ENCODE measurements at places on chromosomes 7 and 10.

- no peak for DNase-seq
Measured at GRCh38 chr10:59876695-59877094, 29.7 kb downstream of the CCDC6 start.

DNA sequence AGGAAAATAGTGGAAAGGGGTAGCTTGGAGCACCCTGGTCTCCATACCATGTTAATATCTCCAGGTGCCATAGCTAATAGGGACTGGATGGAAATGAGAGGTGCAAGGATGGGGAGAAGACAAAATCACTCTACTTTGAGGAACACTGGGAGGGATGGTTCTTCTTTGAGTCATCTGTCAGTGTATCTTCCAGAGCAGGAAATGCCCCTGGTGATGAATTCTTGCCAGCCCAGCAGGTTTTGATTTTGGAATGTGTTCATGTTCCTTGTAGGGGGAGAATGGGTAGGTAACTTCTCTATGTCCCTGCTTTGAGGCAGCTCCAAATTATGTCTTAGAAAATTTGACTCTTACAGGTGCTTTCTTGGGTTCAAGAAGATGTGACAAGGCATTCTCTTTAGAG is 177.0 kb upstream of the GLI3 start:
- DNase-seq, result no peak

GRCh38 chr7:117478836-117479224 is 995 bp upstream of the CFTR start:
- no peak for DNase-seq

DNA sequence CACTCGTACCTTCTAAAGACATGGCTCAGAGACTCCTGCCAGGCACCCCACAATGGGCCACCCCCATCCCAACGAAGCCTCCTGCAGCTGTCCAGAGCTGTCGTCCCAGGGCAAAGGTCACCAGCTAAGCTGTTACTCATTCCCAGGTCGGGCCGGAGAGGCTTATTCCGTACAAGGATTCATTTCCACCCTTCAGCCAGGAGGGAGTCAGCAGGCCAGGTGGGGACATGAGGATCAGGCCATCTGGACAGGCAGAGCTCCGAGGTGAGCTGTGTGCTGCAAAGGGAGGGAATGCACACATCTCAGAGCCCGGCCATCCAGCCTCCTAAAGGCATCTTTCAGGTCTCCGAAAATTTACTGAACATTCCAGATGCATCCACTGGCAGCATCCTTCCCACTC is 63.9 kb upstream of the NANOS1 start:
- no peak for DNase-seq

DNA sequence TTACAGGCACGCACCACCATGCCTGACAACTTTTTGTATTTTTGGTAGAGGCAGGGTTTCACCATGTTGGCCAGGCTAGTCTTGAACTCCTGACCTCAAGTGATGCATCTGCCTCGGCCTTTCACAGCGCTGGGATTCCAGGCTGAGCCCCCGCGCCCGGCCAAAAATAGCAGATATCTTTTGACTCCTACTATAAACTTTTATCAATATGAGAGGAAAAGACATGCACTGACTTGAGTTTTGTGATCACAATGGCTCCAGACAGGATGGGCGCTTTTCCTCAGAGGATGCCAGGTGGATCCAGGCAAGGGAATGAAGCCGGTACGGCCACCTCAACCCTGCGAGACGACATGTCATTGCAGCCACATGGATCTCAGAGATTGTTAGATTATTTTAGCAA is 123.9 kb downstream of the DNAJB6 start:
- DNase-seq, result no peak

GRCh38 chr10:114504769-114505579 is 100.7 kb upstream of the AFAP1L2 start:
- no peak for DNase-seq

- DNase-seq, result no peak
Measured at GRCh38 chr10:115790220-115790619, 482.8 kb downstream of the GFRA1 start.

DNA sequence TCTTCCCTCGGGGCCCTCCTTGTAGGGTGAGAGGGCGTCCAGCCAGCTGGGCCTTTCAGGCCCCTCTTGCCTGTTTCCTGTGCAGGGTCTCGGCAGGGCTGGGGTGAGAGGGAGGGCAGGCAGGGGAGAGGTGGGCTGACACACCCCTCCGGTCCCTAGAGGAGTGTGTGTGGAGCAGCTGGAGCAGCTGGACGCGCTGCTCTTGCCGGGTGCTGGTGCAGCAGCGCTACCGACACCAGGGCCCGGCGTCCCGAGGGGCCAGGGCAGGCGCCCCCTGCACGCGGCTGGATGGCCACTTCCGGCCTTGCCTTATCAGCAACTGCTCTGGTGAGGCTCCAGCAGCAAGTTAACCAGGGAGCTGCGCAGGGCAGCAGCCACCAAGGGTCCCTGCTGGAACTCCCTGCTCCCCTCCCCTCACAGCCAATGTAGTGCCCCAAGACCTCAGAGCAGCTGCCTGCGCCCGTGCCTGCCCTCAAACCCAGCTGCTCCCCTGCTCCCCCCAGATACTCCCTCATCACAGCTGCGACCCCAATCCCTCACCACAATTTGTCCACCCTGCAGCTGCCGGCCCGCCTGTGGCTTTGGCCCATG is 15.7 kb upstream of the ZNF862 start:
- no peak for DNase-seq

DNA sequence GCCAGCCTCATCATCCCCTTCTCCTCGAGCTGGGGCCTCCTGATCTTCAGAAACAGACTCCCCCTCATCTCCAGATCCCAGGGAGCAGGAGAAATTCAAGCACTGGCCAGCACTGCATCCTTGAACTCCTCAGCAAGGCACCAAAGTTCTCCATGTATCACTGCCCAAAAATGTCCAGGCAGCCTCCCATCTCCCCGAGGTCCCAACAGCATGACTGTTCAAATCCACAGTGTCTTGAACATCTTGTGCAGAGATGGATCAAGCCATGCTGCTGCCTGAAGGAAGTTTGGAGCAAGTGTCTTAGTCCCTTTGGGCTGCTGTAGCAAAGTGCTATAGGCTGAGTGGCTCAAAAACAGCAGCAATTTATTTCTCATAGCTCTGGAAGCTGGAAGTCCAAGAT is 115.5 kb upstream of the GALNT17 start:
- DNase-seq, result no peak

DNA sequence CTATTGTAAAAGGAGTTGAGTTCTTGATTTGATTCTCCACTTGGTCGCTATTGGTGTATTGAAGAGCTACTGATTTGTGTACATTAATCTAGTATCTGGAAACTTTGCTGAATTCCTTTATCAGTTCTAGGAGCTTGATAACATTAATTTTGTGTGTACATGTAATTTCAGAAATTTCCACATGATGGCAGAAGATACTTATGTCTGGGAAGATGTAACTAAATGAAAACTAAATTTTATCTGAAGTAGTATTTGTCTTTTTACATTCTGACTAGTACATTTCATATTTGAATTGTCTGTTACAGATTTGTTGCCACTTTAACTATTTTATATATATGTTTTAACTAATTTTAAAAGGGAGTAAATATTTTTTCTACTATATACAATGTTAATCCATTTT is 27.6 kb downstream of the SDHAF3 start:
- DNase-seq, result no peak

- no peak for DNase-seq
Measured at GRCh38 chr7:134254311-134254710, 62.4 kb downstream of the SLC35B4 start.

DNA sequence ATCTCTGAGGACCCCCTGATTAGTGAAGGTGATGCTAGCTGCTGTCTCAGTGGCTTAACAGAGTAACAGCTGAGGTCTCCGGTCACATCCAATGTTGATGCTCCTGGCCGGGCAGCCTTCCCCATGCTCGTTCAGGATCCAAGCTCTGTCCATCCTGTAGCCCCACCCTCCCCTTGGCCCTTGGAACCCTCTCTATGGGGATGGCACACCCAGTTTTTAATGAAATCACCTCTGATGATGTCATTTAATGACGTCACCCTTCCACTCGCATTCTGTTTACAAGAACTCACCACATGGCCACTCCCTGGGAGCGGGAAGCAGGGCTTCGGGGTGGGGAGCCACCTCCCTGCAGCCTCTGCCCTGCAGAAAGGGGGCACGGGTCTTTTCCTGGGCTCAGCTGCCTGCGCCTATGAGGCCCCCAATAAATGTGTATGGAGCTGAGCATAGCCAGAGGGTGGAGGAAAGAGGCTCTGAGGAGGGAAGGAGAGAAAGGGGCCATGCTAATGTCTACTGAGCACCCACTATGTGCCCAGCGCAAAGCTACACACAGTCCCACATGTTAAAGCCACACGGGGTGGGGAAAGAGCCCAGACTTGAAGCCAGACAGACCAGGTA is 95.5 kb downstream of the OAT start:
- DNase-seq, result no peak

- no peak for DNase-seq
Measured at GRCh38 chr7:71555758-71556157, 423.8 kb downstream of the GALNT17 start.

DNA sequence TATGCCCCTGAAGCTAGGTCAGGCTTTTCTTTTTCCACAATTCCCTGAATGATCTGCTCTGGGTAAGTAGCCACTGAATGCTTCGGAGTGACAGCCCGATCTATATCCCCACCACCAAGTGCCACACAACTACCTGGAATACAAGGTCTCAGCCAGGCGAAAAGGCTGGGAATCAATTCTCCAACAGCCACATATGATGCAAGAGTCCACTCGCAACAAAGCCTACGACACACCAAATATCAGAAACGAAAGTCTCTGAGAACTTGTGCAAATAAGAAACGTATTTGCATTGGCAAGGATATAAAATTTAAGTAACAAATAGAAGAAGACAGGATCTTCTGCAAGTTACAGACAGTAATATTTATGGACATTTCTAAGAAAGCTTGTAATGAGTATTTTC is 5.7 kb downstream of the HIPK2 start:
- no peak for DNase-seq

DNA sequence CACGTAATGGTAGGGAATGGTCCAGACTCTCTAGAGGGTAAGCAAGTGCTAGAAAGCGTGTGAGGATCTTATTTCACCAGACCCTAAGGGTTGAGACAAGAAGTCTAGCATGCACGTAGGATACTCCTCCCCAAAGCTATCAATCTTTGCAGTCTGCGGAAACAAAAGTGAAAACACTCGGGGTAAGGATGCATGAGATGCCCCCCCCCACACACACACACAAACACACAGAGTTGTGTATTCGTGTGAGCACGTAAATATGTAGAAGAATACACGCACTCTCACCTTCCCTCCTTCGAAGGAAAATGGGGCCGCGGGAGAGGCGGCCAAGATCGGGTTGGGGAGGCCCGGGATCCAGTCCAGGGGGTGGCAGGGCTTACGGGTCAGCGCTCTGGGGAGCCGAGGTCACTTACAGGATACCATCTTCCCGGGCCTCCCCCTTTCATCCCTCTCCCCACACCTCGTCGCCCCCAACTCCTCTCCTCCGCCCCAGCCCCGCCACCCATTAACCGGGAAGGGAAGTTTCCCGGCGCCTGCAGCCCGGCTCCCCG is 455 bp downstream of the CUL2 start:
- DNase-seq, result no peak

GRCh38 chr10:114957673-114958072 is 19.7 kb downstream of the TRUB1 start:
- no peak for DNase-seq

DNA sequence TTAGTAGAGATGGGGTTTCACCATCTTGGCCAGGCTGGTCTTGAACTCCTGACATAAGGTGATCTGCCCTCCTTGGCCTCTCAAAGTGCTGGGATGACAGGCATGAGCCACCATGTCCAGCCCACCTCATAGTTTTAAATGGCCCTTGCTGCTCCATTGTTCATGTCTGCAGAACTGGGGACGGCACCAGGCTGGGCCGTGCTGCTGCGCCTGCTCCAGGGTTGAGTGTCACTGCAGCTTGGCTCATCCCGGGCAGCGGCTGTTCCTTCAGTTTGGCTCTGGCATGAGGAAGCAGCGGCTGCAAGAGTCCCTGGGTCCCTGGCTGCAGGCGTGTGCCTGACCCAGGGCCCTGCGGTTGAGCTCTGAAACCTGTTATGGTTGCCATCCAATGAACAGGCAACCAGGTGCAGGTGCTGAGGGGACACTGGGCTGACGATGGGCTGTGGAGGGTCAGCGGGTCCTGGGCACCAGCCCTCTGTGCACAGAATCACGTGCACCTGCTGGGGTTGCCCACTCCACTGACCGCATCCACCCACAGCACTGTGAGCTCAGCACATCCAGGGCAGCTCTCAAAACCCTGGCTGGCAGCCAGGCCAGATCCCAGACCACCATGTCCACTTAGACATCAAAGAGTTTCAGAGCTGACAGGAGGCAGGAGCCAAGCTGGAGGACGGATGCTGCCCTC is 70.2 kb upstream of the PPP2R2D start:
- DNase-seq, result no peak

Measured in NCI-H774 (cell line).